ENCODE measurements at places on chromosomes 5 and 9.

DNA sequence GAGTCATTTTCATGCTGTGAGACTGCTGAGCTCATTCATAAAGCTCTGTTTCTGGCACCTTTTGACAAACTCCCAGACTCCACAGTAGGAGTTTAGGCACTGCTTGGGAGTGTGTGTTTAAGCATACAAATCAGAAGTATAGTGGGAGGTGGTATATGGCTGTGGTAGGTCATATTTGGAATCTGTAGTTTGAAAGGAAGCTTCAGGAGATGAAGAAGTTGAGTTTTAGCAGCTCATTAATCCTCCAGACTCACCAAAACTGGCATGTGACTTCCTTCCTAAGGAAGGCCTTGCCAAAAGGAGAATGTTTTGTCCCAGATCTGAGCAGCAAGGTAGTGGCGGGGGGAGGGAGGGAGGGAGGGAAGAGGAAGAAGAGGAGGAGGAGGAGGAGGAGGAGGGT, 52.8 kb downstream of the SAXO1 start:
- DNase-seq = no peak

DNA sequence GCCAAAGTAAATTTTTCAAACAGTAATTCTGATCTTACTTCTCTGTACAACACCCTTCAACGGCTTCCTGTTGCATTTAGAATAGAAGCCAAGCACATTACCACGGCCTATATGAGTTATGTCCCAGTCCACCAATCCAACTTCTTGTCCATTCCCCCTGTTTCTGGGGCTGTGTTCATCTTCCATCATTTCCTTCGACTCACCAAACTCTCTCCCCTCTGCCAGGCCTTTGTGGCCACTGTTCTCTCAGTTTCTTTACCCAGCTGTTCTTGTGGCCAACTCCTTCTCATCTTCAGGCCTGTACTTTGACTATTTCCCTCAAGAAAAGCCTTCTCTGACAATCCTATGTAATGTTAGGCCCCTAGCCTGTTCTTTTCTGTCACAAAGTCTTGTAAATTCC, 259.4 kb upstream of the EFNA5 start:
- no peak for DNase-seq

DNA sequence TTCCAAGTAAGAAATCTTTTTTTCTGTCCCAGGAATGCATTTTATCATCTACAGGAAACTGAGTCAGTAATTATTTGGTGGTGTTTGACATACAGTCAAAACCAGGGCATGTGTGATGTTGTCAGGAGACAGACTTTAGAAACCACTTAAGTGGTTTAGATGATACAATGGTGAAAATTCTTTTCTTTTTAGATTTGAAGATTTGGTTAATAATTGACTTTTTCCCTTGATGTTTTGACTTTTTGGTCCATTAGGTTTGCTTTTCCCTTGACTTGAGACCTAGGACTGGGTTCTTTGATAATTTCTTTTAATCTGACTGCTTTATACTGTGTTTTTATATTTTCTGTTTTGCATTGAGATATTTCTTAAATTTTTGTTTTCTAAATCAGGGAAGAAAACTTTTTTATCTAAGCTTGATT, 85.2 kb downstream of the RASGRF2 start:
- DNase-seq = no peak

- DNase-seq = no peak
These were observed 21.1 kb downstream of the FAT2 start for GRCh38 chr5:151570058-151570457.

GRCh38 chr9:12178634-12179033, 514.6 kb upstream of the TYRP1 start:
- no peak for DNase-seq

DNA sequence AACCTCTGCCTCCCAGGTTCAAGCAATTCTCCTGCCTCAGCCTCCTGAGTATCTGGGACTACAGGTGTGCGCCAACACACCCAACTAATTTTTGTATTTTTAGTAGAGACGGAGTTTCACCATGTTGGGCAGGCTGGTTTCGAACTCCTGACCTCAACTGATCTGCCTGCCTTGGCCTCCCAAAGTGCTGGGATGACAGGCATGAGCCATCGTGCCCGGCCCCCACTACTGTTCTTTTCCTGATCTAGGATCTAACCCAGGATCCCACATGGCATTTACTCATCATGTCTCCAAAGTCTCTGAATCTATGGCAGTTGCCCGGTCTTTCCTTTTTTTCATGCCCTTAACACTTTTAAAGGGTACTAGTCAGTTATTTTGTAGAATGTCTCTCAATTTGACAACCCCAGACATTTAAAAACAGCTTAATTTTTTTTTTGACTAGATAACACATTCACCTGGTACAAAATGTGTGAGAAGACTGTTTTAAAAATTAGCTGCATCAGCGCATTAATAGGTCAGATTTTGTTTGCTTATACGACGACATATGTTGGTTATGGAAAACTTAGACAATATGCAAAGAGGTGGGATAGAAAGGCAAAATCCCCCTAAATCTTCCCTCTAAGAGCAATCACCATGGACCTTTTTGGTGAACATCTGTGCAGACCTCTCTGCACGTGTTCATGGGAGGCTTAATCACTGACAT, 46.5 kb downstream of the STOM start:
- no peak for DNase-seq

DNA sequence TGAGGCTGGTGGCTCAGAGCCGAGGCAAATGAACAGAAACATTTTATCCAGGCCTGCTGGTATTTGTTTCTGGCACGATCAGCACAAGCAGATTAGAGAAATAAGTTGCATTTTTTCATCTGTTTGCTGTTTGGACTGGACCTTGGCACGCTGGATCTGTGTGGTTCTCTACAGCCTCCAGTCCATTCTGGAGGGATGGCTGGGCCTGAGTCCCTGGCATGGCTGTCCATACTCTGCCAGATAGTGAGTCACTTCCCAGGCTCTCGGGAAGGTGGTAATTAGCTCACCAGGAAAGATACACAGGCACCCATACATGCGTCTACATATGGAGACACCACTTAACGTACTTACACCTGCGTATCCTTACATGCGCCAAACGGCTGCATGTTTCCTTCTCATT, 78.6 kb downstream of the SPRY4 start:
- no peak for DNase-seq

- DNase-seq = no peak
These were observed 446.0 kb downstream of the ISL1 start for GRCh38 chr5:51829230-51829629.

DNA sequence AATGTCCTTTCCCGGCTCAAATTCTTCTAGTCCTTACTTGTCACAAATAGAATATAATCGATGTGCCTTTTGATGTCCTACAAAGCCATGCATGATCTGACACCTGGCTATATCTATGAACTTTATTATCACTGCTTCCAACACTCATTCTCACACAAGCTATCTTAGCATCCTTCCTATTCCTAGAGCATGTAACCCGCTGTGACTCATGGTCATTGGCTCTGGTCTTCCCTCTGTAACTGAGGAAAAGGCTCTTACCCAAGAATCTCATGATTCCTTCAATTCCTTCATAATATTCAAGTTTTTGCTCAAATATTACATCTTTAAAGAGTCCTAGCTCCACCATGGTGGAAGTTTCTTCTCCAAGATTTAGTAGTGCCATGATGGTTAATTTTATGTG, 480.0 kb upstream of the PAPPA start:
- no peak for DNase-seq

GRCh38 chr5:75965292-75965691, 117.9 kb upstream of the SV2C start:
- no peak for DNase-seq

DNA sequence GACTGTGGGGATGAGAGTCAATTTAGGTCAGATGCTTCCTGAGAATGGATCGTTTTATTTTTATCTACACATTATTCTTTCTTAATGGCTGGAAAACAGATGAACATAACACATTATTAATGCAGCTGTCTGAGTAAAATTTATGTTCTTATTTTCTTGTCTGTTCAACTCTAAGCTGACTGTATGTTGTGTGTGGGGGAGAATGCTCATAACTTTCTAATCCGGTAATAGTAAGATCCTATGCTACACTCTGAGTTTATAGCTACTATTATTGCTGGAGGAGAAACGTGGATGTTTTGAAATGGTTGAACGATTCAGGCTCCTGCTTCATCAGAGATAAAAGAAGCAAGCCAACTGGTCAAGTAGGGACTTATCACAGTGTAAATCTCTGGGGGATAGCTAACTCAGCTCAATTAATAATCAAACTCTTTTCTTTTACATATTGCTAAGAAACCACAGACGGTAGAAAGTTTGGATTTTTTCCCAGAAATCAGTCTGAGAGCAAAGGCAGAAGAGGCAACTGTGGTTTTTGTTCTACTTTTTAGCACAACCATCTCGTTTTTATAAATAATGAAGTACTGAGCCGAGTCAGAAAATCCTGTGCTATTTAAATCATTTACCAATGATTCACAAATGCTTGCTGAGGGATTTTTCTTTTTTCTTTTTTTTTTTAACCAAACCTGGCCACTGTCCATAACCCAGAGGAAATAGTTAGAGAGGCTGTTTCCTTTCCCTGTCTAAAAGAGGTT, 265.0 kb upstream of the FAM174A start:
- no peak for DNase-seq

GRCh38 chr9:87578625-87579024, 81.0 kb downstream of the DAPK1 start:
- DNase-seq = no peak

DNA sequence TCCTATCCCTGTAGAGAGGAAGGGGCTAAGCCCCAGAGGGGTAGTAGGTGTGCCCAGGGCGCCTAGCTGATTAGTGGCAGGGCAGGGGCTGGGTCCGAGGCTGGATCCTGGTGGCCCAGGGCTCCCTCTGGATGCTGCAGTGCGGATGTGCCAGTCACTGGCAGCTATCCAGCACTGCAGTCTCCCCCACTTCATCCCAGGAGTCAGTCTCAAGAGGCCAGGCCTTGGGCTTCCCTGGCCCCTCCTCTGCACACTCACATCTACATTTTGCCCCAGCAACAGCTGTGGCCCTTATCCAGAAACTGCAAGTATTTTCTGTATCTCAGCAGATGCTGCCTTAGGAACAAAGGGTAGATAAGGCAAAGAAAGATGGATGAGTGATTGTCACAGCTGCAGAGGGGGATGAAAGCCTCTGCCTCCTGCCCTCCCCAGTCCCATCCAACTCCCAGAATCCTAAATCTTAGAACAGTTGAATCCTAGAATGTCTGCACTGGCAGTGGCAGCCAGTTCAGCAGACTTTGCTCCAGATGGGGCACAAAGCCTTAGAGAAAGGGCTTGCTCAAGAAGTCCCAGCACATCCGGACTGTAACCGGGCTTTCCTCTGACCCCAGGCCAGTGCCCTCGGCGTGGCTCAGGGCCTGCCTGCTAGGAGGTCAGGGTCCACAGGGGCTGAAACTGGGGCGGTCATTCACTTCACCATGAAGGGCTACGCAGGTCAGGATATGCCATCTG, 1.6 kb downstream of the ANXA6 start:
- DNase-seq = no peak

- no peak for DNase-seq
These were observed 103.6 kb upstream of the SSBP2 start for GRCh38 chr5:81854485-81854884.

DNA sequence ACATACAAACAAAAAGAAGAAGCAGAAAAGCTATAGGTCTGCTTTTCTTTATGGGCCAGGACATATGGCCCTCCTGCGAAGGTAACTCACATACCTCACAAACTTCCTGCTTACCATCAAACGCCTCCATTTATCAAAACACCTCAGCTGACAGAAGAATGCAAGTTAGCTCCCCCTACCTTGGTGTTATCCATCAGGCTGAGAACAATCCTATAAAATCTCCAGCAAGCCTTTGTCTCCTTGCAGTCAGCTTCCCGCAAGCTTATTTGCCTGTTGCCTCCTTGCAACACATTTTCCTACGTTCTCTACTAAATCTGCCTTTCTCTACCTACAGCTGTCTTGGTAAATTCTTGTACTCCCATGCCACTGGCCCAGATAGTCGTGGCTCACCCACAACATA, 22.7 kb upstream of the PCA3 start:
- DNase-seq = no peak

- DNase-seq = no peak
These were observed 216.5 kb downstream of the MCTP1 start for GRCh38 chr5:95068289-95068910.

- no peak for DNase-seq
These were observed 138.3 kb upstream of the SMIM23 start for GRCh38 chr5:171647043-171647903.

- no peak for DNase-seq
These were observed 35.9 kb upstream of the TESK1 start for GRCh38 chr9:35569206-35569605.

GRCh38 chr5:124599028-124599973, 147.1 kb downstream of the ZNF608 start:
- DNase-seq = no peak

DNA sequence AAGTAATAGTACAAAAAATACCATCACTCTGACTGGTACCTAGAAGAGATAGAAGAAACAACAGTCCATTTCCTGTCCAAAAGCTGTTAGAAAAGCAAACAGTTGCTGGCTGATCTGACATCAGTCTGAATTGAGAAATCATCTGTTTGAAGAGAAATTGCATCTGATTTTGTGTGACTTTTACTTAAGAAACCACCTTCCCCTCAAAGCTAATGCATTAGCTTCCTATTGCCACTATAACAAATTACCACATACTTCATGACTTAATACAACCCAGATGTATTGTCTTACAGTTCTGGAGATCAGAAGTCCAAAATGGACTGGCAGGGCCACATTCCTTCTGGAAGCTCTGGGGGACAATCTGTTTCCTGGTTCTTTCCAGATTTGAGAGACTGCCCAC, 385.9 kb upstream of the TLE4 start:
- DNase-seq = no peak

GRCh38 chr5:1186351-1187233, 14.8 kb upstream of the SLC6A19 start:
- DNase-seq = no peak

GRCh38 chr9:27586304-27586703, 13.0 kb upstream of the C9orf72 start:
- DNase-seq = no peak

- DNase-seq = no peak
These were observed 116.8 kb upstream of the COX7C start for GRCh38 chr5:86500947-86501346.

GRCh38 chr5:76202182-76202581, 119.0 kb downstream of the SV2C start:
- no peak for DNase-seq

DNA sequence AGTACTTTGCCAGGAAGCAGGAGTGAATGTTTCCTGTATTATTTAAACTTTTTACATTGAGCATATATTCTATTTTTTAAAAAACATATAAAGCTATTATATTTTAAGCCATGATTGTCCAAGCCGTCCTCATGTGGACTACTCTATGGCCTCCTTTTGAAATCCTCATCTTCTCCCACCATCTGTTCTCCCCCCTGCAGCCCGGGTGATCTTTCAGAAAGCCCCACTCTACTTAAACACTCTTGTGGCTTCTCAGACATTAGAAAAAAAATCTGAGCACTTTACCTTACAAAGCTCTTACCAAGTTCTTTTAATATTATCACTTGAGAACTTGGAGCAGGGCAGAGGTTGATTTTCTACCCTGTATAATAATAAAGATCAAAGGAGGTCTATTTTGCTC, 95.4 kb downstream of the CAVIN4 start:
- no peak for DNase-seq

GRCh38 chr9:16683326-16683725, 187.1 kb downstream of the BNC2 start:
- DNase-seq = no peak

- no peak for DNase-seq
These were observed 92.7 kb downstream of the COL5A1 start for GRCh38 chr9:134734270-134734669.
